EH (cell line): ENCODE measurements at places on chromosomes 11 and 22.

DNA sequence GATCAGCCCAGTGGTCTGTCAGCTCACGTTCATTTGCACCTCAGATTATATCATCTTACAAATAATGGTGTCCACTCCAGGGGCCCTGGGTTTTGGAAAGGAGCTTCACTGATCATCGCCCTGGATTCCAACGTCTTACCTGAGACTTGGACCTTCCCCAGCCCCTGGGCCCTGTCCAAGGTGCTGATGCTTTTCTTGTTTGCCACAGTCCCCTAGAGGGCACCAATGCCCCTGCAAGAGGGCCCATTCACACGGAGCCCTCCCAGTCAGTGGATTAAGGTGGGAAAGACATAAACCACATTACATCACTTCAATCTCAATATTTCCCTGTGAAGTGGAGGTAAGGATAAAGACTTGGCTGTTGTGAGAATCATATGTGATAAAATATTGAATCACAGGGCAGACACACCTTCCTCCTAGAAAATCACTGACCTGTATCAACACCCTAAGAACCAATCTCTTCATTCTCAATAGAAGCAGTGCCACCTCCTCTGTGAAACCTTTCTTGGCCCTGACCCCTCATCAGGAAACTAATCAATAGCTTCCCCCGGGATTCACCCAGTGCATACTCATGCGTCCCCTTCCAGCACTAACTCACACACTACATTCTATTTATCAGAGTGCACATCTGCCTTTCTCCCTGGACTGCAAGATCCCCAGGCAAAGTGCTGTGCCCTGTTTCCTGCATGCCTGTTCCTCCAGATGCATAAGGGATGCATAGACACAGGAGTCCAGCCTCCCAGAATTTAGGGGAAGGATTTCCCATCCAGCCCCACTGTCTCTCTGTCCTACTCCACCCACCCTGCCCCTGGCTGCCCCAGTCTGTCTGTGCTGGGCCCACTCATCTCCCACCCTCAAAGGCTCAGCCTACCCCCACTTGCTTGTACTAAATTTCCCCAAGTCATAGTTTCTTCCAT, 167.0 kb downstream of the BUD13 start:
- DNase-seq: peak; percentile 35

DNA sequence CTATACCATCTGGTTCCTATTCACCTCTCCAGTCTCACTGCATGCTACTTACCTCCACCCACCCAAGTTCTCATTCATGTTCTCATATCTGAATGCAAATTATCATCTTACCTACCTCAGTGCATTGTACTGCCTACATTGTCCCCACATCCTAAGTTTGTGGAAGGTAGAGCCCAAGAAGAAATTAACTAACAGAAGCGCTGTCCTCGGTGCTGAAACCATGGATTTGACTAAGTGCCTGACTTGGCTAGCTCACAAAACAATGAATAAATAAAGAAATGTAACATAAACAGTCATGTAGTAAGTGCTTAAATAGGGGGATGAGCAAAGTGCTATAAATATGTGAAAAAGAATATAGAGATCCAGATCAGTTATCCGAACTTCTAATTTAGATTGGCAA, 63.2 kb downstream of the GRIA4 start:
- DNase-seq: peak; percentile 50

GRCh38 chr11:84480131-84480530, 1147.0 kb downstream of the DLG2 start:
- no peak for DNase-seq

DNA sequence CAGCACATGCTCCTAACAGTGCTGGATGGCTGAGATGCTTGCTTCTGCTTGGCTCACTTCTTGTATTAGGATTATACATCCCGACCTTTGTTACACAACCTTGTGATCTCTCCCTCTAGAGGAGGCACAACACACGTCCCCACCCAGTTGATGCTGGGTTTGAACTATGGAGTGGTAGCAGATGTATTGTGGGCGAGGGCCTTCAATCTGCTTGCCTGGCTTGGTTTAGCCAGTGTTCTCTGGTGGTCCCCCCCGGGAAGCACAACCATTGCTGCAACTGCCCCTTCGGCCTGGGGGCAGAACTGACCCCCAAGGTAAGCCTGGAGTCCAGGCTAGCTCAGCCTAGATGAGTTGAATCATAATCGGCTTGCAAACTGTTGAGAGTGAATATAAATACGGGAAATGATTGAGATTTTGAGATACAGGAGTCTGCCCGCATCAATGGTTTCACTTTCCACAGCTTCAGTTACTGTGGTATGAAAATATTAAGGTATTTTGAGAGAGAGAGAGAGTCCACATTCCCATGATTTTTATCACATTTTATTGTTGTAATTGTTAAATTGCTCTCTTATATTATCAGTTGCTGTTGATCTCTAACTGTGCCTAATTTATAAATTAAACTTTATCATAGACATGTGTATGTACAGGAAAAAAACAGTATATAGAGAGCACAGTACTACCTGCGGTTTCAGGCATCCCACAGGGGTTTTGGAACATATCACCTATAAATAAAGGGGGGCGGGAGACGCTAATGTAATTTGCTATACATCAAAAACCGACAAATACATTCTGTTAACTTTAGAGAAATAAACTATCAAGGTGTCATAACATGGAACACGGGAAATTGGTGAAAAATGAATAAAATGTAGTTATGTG, 482.0 kb upstream of the B3GAT1 start:
- no peak for DNase-seq

- no peak for DNase-seq
Observed at GRCh38 chr11:126335463-126335760, 20.1 kb upstream of the ST3GAL4 start.

DNA sequence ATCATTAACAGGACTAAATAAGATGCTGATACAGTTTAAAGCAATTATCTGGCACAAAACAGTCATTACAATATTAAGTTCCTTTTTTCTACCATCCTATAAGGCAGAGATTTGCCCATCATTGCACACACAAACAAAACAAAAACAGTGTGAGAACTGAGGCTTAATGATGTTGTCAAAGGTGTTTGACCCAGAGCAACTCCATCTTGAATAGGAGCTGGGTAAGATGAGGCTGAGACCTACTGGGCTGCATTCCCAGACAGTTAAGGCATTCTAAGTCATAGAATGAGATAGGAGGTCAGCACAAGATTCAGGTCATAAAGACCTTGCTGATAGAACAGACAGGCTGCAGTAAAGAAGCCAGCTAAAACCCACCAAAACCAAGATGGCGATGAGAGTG, 33.2 kb downstream of the CTSC start:
- DNase-seq: no peak

GRCh38 chr22:32385681-32386080, 26.4 kb downstream of the RTCB start:
- no peak for DNase-seq

GRCh38 chr11:113514856-113515255, 39.7 kb upstream of the DRD2 start:
- no peak for DNase-seq

DNA sequence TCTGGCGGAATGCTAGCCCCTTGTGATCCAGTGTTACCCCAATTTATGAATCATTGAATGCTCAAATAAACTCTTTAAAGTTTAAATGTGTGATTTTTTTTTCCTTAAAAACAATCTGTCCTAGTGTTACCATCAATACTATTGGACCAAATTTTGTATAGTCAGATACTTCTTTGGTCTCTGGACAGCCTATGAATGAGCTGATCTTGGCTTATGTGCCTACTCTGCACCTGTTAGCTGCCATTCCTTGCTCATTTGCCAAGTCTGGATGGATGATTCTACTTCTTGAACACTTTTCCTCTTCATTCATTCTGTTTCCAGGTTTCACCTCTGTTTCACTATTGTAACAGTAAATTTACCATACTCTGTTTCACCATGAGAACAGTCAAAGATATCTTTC, 226.5 kb upstream of the ZBED5 start:
- no peak for DNase-seq

- peak; percentile 36 for DNase-seq
Observed at GRCh38 chr11:134207538-134208239, 16.1 kb downstream of the NCAPD3 start.

DNA sequence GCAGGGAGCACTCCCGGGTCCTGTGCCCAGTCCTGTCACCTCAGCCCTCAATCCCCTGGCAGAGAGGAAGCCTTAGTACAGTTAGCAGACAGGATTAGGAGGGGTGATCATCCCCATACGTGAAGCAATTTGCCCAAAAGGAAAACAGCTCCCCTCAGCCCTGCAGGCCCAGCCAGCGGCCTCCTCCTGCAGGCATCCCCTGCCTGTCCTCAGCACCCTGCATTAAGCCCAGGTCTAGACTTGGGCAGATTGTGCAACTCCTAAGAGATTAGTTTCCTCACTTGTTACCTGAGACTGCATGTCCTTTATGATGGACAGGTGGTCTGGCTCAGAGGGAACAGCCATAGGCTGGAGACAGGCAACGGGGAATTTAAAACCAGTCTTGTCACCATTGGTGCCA, 95.5 kb upstream of the TMEM45B start:
- DNase-seq: no peak

- no peak for DNase-seq
Observed at GRCh38 chr11:125076378-125076945, 13.4 kb downstream of the SLC37A2 start.

- peak; percentile 81 for DNase-seq
Observed at GRCh38 chr22:50444663-50445062, 30.2 kb downstream of the SBF1 start.

- no peak for DNase-seq
Observed at GRCh38 chr11:86741484-86741835, 58.9 kb upstream of the PRSS23 start.

DNA sequence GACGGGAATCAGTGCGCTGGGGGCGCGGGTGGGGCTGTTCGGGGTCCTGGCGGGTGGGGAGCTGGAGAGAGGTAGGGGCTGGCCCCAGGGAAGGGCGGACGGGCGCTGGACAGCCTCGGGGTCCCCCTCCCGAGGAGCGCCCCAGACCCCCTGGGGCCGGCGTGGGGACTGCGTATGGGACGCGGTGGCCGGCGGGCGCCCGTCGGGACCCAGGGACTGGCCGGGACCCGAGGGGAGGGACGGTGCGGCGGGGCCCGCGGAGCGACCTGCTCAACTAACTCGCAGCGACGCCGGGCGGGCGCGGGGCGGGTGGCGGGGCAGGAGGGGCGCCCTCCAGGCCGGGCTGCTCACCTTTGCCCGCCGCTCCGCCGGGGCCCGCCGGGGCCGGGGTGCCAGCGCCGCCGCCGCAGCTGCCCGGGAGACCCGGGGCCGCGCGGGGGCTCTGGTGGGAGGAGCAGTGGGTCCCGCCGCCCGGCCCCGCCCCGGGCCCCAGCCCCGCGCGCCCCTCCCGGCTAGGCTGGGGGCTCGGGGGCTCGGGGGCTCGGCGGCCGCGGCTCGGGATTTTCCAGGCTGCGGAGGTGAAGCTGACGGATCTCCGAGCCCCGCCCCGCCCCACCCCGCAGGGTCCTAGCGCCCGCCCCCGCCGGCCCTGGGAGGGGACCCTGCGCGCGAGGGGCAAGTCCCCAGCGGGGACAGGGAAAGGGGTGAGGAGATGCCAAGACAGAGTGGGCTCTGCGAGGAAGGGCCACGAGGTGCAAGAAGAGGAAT, 12.3 kb downstream of the STARD10 start:
- DNase-seq: no peak

GRCh38 chr22:48507171-48507570, 1320.5 kb downstream of the BRD1 start:
- DNase-seq: no peak
